ENCODE measurements at places on chromosomes 16 and 17.

- DNase-seq, result no peak
Measured at GRCh38 chr17:43215341-43215740, 3.7 kb downstream of the TMEM106A start.

GRCh38 chr16:760065-760464 lies 469 bp upstream of the MSLN start:
- DNase-seq, result no peak

- DNase-seq, result no peak
Measured at GRCh38 chr17:1916963-1917715, 87.3 kb downstream of the RPA1 start.

GRCh38 chr16:27870116-27870798 lies 193.3 kb downstream of the GSG1L start:
- DNase-seq, result no peak
